ENCODE measurements at places on chromosomes 13 and 19.

DNA sequence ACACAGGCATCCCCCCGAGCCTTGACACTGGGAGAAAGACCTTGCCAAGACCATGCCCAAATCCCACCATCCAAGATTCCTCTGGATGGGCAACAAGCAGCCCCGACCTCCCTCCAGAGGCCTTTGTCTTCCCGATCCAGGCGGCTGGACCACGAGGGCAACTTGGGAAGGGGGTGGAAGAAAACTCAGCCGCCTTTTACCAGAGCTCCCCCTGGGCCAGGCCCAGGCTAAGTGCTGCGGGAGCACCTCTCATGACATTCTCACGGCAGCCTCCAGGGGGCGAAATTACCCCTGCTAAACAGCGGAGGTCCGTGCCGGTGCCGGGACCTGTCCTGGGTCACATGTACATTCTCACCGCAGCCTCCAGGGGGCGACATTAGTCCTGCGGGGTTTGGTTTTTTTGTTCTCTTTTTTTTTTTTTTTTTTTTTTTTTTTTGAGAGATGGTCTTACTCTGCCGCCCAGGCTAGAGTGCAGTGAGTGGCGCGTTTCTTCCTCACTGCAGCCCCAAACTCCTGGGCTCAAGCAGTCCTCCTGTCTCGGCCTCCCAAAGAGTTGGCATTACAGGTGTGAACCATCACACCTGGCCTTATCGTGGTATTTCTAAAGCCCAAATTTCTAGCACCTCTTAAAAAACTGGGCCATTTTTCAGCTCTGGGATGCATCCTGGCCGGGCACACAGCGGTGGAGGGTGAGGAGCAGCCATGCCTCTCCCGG, 2.1 kb upstream of the RSPH6A start:
- peak; percentile 98 for DNase-seq

DNA sequence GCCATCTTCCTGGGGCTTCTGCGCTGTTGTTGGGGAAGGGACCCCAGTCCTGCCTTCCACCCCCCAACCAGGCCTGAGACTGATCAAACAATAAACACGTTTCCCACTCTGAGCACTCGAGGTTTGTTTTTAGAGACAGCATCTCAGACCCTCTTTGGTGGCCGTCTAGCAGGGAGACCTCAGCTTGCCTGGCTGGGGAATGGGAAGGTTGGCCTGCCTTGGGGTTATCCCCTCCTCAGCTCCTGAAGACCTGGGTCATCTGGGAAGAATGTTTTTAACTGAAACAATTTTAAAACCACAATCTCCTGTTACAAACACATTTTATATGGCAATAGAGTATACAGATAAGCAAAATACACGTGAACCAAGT, 2.0 kb downstream of the ZNF581 start:
- no peak for DNase-seq

DNA sequence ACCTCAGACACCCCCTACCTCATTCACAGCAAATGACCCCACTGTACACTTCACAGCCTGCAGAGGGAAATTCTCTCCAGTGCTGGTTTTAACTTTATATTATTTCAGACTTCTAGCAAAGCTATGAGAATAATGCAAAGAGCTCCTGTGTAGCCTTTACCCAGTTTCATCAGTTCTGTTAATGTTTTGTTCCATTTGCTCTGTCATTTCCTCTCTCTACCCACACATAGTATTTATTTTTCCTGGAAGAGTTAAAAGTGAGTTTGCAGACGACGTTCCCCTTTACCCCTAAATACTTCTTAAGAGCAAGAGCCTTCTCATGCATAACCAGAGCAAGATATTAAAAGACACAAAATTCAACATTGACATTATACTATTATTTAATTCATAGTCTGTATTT, 49.9 kb upstream of the ADGRE1 start:
- DNase-seq, result no peak

DNA sequence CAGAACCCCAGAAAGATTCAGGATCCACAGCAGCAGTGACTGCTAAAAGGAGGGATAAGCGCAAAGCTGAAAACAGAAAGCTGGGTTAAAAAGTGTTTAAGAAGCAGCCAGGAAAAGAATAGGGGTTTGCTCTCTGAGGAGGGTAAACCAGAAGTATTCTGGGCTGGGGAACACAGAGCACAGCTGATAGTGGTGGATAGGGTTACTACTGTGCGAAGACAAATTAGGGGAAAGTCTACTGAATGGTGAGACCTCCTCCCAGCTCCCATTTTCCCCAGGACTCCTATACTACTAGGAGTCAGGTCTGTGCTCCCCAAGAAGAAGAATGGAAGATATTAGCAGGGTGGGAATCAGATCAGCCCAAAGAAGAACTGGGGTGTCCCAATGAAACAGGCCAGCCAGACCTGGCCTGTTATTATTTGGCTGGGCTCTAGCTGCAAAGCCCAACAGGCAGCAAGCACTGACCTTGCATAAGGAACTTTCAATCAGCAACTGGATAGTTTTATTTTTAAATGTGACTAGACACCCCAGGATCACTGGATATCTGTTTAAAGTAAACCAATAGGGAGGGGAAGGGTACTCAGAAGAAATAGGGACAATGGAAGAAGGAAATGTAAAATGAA, 43.5 kb upstream of the SERTM1 start:
- DNase-seq, result no peak

DNA sequence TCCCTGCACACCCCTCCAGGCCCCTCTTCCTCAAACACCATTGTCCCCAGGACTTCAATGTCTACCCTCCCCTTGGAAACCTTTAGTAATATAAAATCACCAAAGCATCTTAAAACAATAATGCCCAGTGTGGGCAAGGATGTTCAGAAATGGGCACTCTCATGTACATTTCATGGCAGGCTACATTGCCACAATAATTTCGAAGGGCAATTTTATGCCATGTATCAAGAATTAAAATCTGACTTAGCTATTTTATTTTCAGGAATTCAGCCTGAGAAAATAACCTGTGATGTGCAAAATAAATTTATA, 35.8 kb upstream of the IGSF23 start:
- no peak for DNase-seq

- DNase-seq, result no peak
Observed at GRCh38 chr13:90055121-90055520, 1292.4 kb upstream of the MIR17HG start.

- no peak for DNase-seq
Observed at GRCh38 chr13:109113427-109113826, 484.0 kb downstream of the MYO16 start.

DNA sequence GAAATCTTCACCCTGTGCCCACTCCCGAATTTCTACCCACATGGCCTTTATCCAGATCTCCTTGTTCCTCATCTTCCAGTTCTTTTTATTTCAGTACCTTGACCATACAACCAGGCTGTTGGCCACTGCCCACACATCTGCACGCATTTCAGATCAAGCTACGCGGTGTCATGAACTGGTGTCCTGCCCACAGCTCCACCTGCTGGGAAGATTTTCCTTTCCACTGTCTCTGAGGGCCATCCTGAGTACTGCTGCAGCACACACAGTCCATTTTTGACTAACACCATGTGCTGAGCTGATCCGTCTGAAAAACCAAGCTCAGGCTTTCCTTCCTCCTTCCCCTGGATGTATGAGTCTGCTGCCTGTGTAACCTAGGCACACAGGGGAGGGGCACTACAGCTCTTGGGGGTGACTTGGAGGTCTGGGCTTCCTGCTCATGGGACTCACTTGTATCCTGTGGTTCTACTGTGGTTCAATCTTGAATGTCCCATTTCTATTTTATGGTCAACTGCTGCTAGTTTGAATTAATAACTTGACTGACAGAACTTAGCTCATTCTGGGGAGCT, 71.9 kb downstream of the WASF3 start:
- DNase-seq, result no peak

DNA sequence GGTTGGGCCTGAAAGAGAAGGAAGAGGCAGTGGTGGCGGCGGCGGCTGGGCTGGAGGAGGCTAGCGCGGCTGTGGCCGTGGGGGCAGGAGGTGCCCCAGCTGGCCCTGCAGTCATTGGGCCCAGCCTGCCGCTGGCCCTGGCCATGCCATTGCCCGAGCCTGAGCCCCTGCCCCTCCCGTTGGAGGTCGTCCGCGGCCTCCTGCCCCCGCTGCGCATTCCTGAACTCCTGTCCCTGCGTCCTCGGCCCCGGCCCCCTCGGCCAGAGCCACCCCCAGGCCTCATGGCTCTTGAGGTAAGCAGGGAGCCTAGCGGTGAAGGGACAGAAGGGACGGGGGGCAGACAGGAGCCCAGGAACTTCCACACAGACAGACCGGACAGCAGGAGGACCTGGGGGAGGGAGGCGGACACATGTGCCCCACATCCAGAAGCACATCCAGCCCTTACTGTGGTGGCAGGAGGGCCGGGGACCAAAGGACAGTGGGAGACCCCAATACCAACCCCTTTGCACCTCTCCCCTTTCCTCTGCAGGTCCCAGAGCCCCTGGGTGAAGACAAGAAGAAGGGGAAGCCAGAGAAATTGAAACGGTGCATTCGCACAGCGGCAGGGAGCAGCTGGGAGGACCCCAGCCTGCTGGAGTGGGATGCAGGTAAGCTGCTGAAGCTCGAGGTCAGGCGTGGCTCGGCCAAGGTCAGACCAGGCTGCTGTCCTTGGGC, 5.0 kb downstream of the RBM42 start:
- DNase-seq, result no peak

GRCh38 chr19:50024719-50025021, 502 bp downstream of the VRK3 start:
- no peak for DNase-seq

DNA sequence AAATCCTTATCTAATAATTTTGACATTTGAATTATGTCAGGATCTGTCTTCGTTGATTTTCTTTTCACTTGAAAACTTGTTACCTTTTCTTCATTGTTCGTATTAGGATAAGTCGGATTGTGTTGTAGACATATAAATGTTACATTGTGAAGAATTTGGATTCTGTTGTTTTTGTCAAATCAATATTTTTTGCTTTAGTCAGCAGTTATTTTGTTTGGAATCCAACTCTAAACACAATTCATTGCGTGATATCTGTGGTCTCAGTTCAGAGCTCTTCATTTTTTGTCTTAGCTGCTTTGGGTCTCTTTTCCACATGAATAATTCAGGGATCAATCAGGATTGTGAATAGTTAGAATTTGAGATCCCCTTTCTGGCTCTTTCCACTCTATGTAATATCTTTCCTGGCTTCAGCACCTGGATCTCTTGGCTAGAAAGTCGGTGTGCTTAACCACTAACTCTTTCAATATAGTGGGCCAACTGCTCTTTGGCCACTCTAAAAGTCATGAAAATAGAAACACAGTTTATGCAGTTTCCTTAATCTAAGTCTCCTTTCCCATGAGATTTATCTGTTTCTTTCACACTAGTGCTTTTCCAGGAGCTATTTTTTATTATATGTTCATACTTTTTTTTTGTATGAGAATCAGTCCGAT, 2494.2 kb upstream of the PCDH20 start:
- no peak for DNase-seq

DNA sequence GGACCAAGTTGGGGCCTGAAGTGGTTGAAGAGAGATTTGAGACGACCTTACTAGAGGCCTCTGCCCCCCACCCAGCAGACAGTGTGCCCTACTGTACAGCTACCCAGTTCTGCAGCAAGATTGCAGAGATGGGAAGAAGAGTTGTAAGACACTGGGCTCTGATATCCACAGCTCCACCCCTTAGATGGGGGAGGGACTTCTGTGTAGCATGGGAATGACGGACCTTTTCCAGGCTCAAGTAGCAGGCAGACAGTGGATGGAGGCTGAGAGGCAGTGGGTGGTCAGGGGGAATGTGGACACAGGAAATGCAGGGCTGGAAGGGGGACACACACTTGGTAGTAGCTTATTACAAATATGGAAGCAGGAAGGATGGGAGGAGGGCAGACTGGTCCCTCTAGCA, 13.0 kb downstream of the LRFN3 start:
- DNase-seq, result no peak

DNA sequence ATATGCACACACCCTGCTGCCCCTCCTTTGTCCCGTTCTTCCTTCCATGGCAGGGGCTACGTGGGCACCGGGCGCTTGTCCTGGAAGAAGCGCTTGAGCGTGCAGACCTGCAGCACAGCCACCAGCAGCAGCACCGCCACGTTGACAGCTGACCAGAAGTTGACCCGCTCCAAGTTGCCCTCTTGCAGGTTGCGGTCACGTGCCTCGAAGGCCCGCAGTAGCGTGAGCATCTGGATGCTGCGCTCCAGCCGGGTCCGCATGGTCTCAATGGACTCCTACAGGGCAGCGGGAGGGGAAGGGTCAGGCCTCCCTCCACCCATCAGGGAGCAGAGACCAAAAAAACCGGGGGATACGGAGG, 3.1 kb downstream of the TMED1 start:
- no peak for DNase-seq
